ENCODE measurements at places on chromosomes 6 and 20.
A peak's percentile ranks its signal among the peaks of the same experiment; 100 is the strongest.

DNA sequence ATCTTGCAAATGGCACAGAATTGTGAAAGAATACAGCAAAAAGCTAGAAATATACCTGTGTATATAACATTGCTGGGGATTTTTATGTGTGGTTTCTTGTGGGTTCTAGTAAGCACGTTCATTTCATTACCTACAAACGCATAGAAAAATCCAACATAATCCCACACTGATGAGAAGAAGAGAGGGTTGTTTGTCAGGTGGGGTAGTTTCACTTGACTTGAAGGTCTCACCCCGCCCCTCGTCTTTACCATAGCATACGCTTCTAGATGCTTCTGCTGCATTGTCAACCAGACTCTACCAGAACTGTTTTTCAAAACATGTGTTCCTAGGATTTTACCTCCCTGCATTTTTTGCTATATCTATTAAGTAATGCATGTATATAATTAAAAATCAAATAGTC lies 284.1 kb upstream of the TAB2 start:
- no peak for DNase-seq

- DNase-seq = no peak
Observed at GRCh38 chr6:19446570-19446969, 390.6 kb upstream of the ID4 start.

DNA sequence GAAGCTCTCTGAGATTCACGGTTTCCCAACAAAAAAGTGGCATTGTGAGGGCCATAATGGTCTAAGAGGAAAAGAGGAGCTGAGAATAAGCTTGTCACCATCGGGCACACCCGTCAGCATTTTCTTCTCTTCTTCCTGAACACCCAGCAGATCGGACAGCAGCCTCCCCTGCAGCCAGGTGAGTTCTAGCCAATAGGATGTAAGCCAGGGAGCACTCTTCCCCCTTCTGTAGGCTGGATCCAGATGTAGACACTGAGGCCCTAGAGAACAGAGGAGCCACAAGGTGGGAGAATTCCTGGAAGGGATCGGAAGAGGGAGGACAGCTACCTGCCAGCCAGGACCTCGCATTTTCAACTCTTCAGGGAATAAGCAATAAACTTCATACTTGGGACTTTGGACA lies 228.0 kb downstream of the SYNDIG1 start:
- DNase-seq = no peak

GRCh38 chr20:6660441-6660840 lies 107.0 kb upstream of the BMP2 start:
- no peak for DNase-seq

- peak; percentile 25 for DNase-seq
Observed at GRCh38 chr6:125753218-125753936, 3.9 kb downstream of the HEY2 start.

- no peak for DNase-seq
Observed at GRCh38 chr6:125533710-125534397, 215.6 kb upstream of the HEY2 start.

DNA sequence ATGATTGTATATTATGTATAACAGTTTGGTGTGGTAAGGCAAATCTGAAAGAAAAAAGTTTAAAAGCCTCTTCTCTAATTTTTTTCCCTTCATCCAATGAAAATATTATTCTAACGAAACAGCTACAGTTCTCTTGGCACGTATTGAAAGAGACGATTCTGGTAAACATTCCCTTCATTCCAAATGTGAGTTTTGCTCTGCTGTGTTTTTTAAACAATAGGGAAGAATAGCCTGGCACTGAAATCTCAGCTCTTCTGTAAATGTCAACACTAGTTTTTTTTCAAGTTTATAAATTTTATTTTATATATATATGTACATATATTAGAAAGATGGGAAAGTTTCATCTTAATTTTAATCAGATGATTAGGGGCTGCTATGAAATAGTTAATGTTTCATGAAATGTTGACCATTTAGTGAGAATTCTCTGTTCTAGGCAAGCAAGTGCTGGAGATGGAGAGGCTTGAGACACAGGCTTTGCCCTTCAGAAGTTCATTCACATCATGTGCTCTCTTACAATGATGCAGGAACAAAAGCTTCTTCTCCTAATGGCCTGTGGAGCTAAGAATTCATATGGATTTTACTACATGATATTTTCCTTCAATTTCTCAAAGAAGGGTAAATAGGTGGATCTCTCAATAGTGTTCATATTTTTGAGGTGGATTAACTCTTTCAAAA lies 4.1 kb downstream of the PAQR8 start:
- no peak for DNase-seq

Measured in kidney capillary endothelial cell (primary cell).